Left lobe of liver (tissue), 2 donors: ENCODE measurements at places on chromosomes 16 and 17.
A peak's percentile ranks its signal among the peaks of the same experiment; 100 is the strongest.

- no peak for DNase-seq
These were observed 302.7 kb upstream of the PMFBP1 start for GRCh38 chr16:72474501-72475123.

GRCh38 chr16:22693638-22694340 lies 120.2 kb upstream of the HS3ST2 start:
- no peak for DNase-seq

DNA sequence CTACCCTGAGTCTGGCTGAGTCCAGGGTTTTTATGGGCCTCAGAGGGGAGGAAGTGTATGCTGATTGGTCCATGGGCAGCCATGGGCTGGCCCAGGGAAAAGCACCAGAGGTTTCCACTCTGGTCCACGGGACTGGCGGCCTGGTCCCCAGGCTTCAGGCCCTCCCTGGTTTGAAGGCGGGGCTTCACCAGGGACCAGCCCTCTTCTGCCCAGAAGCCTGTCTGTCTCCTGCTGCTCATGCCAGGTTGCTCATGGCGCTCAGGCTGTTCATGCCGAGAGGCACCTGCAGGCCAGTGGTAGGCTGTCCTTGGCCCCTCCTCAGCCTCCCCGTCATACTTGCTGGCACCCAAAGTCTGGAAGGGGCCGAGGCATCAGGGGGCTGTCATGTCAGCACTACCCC lies 45.0 kb upstream of the CLEC19A start:
- DNase-seq, result no peak

DNA sequence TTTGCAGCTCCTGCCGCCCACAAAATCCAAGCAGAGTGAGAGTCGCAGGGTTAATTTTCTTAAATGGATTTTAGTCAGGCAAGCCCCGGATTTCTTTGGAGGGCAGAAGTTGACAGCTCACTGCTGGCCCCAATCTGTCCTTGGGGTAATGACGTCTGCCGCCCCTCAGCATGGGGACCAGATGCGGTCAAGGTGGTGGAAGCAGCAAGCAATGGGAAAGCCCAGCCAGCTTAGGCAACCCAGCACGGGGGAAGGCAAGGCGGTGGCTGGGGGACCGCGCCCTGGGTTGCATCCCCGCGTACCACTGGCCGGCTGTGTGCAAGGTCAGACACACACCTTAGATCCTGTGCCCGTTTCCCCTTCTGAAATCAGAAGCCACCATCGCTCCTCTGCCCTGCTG lies 321.7 kb downstream of the C16orf95 start:
- DNase-seq, result no peak

GRCh38 chr16:9003322-9003721 lies 39.6 kb upstream of the USP7 start:
- DNase-seq, result no peak

- no peak for DNase-seq
These were observed 52.4 kb upstream of the ALOX12 start for GRCh38 chr17:6943406-6943805.

DNA sequence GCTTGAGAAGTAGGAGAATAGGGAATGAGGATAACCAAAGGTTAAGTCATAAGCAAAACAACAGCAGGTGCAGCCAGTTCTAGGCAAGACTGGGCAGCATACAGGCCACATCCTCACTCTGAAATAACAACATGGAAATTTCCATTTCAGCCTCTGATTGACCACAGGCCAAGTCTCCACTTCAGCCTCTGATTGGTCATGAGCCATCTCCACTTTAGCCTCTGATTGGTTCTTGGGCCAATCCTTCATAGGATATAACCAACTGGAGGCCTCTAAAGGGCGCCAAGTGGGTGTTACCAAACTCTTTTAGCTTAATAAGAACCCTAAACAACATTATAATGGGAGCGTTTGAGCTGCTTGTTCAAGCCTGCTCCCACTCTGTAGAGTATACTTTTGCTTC lies 512.0 kb downstream of the NPIPA7 start:
- no peak for DNase-seq

DNA sequence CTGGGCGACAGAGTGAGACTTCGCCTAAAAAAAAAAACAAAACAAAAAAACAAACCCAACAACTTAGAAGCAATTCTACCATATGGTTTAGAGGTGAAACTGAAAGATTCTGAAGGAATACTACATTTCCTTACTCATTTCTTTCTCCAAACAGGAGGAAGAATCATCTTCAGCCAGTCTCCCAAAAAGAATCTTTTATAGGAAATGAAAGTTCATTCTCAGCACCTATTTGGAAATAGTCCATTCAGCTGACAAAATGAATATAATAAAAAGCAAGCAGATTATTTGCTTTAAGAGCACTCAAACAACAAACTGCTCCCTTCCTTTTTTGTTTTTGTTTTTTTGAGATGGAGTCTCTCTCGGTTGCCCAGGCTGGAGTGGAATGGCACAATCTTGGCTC lies 17.7 kb downstream of the GRB2 start:
- no peak for DNase-seq

DNA sequence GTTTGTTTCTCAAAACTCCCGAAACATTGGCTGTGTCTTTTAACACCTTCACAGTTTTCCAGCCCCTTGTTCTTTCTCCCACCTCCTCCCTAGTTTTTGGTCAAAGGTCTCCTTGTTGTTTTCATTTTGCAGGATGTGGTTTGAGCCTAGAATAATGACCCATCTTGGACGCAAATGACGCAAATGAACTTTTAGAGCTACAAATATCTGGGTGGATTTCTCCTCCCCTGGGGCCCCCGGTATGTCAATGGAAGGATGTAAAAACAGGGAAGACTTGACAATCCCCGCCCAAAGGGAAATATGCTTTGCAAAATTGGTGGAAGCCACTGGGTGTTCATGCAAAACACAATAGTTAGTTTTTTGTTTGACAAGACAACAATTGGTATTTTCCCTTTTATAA lies 236.0 kb upstream of the IRX3 start:
- no peak for DNase-seq

DNA sequence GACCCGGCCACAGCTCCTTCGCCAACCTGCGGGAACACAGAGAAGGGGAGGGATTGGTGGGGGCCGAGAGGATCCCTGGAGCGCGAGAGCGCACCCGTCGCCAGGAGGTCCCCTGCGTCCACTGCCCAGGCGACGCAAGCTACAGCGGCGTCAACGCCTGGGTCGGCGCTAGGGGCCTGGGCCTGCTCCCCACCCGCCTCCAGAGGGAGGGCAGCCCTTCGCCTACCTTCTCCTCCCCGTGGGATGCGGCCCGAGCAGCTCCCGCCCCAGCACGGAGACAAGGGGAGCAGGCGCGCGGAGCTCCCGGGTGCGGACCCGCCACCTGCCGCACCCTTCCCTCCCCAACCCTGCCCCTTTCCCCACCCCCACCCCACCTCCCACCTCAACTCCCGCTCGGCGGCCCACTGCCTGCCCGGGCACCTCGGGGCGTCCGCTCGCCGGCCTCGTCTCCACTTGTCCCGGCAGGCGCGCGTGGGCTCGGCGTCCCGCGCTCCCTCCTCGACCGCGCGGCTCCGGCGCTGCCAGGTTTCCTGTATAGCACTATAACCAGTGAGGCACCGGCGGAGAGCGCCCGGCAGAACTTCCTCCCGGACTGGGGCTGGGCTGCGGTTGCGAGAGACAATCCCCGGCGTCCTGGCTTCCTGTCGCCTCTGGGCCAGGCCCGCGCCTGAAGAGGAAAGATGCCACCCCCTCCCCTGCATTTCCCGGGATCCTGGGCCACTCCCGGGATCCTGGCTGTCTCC lies 119.1 kb upstream of the SMURF2 start:
- peak; percentile 53 for DNase-seq

DNA sequence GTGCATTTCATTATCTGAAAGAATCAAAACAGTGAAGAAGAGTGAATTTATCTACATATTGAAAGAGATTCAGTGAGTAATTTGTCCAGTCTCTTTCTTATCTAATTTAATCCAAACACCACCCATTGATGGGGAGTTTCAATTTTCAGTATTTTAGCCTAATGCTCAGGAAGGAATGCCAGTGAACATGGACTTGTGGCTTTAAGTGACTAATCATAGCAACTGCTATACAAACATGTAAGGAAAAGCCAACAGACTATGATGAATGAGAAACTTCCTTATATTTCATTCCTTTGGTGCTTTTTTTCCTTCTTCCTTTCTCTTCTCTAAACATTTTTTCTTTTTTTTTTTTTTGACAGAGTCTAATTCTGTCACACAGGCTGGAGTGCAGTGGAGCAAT lies 885.8 kb downstream of the KCNJ2 start:
- no peak for DNase-seq

DNA sequence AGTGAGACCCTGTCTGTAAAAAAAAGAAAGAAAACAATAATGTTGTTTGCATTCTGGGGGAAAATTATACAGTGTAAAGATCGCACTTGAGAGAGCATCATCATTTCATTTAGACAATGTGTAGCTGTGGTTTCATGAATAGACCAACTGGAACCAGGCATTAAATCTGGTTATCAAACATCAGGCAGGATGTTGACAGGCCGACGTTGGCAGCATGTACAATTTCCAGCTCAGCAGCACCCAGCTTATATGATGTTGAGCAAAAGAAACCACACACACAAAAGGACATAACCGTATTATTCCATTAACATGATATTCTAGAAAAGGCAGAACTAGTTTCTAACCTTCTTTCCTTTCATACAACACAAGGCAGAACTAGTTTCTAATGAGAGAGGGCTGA lies 5.8 kb downstream of the MARVELD3 start:
- DNase-seq, result no peak

- no peak for DNase-seq
These were observed 3.0 kb upstream of the ITGAX start for GRCh38 chr16:31351942-31352325.

GRCh38 chr17:48719642-48720265 lies 2.6 kb downstream of the PRAC1 start:
- DNase-seq, result no peak

- no peak for DNase-seq
These were observed 316.1 kb upstream of the IRX3 start for GRCh38 chr16:54602666-54603065.

DNA sequence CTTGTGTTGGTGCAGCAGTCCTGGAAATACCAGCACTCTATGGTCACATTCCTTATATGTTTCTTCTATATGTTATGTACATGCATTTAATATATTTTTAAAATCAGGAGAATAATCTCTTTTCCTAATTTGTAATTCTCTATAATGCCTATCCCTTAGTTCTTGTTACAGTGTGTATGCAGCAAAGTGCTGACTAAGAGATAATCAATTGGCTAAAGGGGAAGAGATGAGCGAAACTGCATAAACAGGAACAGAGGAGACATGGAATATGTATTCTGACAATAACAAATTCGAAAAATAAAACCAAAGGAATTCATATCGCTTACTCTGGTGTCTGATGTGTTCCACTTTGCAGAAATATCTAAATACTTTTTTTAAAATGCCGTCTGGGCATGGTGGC lies 41.7 kb downstream of the SYNRG start:
- no peak for DNase-seq

DNA sequence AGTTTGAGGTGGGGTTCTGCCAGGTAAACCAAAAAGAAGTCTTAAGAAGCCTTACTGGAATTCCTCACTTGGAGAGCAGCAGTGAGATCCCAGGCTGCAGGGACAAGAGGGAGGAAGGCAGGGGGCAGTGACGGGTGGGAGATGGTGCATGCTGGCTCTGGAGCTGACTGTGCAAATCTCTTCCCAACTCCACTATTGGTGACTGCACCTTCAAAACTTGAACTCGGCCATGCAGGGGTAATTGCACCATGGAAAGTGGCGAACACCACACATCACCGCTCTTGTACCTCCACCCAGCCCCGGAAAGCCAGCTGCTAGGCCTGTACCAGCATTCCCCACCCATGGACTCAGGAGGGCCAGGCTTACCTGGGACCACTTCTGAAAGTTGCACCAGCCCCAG lies 51.4 kb upstream of the CDR2 start:
- no peak for DNase-seq

- DNase-seq, result no peak
These were observed at the start of gene CDH3 for GRCh38 chr16:68644715-68645493. TSS of gene CDH3 (plus strand) at chr16:68645310. CDS start at chr16:68645380, 70 bp downstream.

DNA sequence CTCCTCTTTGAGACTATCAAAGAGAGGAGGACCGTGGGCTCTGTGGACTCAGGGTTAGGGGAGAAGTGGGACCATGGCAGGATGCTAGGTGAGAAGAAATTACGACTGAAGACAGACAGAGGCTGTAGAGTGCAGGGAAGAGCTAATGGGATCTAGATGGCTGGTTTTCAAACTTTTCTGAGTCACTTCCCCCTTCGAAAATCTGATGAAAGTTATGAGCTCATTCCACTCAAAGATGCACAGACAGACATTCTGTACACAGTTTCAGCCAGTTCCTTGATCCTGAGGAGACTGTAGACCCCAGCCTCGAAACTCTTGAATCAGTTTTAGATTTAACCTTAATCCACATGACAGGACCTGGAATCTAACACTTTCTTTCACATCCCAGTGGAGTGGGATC lies 40.7 kb downstream of the RGS9 start:
- no peak for DNase-seq

GRCh38 chr16:12629271-12629670 lies 174.4 kb downstream of the CPPED1 start:
- DNase-seq, result no peak

DNA sequence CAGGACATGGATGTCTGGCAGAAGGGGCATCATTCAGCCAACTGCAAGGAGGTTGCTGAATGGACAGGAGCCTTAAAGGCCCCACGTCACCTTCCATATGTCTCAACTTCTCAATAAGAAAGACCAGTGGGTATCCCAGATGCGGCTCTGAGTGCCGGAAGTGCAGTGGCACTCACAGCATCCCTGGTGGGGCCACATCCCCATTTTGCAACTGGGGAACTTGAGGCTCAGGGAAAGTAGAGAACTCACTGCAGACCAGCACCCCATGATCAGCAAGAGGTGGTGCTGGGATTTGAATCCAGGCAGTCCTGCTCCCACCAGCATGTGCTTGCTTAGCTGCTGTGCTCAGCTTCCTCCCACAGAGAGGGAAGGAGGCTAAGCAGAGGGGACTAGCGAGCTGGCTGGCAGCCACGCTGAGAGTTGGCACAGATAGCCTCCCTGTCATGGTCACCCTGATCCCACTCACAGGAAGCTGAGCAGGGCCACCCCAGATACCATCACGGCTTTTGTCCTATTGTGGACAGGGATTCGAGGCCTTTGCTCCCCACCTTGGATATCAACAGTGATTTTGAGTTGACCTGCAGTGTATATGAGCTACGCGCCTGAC lies 294.2 kb upstream of the FOXF1 start:
- no peak for DNase-seq

GRCh38 chr17:79951361-79952264 lies 84.1 kb downstream of the TBC1D16 start:
- DNase-seq, result peak; percentile 40
